ENCODE measurements at places on chromosomes 12 and 14.

DNA sequence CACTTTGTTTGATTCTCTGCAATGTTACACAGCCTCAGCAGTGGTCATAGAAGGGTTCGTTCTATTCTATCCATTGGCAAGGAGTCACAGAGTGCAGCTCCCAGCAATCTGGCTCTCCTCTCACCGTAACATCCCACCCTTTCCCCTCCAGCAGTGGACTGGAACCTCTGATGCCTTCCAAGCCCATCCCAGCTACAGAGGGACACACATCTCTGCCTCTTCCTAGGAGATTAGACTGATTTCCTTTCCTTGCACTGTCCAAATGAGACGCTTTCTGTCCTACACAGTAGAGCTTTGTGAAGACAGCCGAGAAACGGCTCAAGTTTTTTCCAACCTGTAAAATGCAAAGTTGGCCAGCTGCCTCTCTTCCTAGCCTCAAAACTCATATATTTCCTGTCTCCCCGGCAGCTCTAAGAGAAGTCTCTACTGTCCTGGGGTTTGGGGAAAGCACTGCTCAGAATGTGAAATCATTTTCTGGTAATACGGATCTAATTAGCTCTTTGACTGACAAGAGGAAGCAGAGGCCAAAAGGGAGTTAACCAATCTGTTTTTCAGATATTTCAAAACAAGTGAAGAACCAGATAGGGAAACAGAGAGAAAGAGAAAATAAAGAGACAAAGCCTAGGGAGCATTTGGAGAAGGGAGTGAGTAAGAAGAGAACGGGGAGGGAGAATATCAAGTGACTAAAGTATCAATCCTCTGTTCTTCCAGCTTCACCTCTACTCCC, 516 bp downstream of the NINJ2 start:
- no peak for DNase-seq

DNA sequence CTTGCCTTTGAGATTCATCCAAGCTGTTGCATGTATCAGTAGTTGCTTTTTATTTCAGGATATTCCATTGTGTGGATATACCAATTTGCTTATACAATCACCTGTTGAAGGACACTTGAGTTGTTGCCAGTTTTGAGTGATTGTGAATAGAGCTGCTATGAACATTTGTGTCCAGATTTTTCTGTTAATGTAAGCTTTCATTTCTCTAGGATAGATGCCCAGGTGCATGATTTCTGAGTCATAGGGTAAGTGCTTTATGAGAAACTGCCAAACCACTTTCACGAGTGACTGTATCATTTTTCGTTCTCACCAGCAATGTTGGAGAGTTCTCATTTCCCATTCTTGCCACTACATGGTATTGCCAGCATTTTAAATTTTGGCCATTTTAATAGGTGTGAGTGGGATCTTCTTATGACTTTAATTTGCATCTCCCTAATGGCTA, 434.6 kb upstream of the RGS6 start:
- no peak for DNase-seq

GRCh38 chr14:68908803-68909202, 70.3 kb downstream of the ACTN1 start:
- no peak for DNase-seq

- no peak for DNase-seq
Observed at GRCh38 chr14:44963775-44964380, 1.9 kb downstream of the TOGARAM1 start.

GRCh38 chr12:80178846-80179245, 79.5 kb downstream of the OTOGL start:
- no peak for DNase-seq

DNA sequence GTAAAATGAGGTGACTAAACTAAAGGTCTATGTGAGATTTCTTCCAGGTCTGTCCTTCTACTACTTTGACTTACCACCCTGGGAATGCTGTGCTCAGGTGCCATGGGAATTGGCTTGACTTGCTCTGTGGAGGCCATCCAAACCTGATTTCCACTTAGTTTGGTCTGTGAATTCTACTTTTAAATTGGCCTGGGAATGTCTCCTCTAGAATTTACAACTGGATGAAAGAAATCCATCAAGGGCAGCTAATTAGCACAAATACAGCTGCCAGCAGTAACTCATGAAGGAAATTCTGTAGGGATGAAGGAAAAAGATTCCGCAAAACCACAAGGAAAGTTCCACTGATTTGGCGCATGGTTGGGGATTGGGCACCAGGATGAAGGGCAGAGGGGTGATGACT, 31.7 kb upstream of the FRMD6 start:
- DNase-seq = no peak

GRCh38 chr14:39998114-39998513, 565.9 kb upstream of the FBXO33 start:
- DNase-seq = no peak

DNA sequence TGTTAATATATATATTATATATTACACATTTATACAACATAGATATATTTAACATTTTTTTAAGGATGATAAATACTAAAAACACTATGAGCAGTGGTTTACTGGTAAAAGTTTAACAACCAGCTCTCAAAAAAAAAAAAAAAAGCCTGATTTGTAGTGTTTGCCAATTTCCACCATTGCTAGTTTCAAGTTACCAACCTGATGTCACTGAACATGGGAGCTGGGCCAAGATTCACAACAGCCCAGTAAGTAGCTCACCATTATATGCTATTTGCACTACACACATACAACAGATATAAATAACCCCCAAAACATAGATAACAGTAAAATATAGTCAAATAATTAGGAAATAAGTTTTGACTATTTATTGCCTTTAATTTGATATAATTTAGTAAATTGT, 28.9 kb upstream of the TMX1 start:
- no peak for DNase-seq

DNA sequence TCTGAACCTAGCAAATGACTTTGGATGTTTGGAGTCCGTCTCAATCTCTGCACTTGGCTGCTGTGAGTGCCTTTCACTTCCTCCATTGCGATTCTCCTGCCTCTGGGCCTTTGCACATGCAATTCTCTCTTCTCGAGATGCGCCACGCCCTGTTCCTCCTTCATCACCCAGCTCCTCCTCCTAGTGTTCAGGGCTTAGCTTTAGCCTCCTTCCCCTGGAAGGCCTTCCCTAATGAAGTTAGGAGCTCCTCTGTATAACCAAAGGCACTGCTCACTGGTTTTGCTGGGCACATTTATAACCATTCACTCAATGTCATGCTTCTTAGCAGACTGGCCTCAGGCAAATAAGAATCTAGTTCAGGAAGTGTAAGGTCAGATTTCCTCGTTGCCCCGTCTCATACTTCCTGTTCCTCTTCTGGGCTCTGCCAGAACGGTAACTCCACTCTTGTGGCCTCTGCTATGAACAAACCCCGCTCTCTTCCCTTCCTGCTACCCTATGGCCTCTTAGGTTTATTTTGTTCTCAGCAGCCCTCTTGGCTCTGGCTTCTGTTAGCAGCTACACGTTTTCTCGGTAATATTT, 171.4 kb downstream of the CRADD start:
- DNase-seq = no peak

DNA sequence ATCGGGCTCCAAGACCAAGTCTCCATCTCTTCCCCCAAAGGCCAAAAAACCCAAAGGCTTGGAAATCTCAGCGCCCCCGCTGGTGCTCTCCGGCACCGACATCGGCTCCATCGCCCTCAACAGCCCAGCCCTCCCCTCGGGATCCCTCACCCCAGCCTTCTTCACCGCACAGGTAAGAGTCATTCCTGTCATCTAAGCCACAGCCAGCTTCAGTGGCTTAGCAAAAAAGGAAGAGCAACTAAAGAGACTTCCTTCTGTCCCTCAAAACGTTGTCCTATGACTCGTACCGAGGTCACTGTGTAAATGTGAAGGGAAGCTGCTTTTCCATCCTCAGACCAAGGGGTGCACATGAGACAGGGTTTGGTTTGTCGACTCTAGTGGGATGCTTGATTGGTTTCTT, 53.4 kb downstream of the ELK3 start:
- DNase-seq = no peak

DNA sequence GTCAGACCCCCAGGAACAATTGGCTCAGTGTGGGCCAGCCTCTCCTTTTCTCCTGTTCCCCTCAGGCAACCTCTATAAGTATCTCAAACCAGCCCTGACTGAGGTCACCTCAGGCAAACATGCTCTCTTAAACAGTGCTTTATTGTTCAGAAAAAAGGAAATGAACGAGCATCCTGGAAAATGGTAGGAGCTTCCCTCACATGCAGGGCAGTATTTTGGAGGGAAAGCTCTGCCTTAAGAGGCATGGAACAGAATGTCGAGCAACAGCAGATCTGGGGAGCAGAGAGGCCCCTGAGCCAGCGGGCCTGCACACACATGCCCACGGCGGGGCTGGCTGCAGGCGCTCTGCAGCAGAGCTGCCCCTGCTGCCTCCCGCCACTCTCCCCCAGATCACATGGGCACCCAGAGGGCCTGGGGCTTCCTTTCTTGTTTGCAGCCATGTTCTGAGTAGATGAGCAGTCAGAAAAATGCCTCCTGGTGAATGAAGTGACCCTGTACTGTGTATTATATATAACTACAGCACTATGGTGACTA, 42.0 kb downstream of the MOK start:
- DNase-seq = no peak

DNA sequence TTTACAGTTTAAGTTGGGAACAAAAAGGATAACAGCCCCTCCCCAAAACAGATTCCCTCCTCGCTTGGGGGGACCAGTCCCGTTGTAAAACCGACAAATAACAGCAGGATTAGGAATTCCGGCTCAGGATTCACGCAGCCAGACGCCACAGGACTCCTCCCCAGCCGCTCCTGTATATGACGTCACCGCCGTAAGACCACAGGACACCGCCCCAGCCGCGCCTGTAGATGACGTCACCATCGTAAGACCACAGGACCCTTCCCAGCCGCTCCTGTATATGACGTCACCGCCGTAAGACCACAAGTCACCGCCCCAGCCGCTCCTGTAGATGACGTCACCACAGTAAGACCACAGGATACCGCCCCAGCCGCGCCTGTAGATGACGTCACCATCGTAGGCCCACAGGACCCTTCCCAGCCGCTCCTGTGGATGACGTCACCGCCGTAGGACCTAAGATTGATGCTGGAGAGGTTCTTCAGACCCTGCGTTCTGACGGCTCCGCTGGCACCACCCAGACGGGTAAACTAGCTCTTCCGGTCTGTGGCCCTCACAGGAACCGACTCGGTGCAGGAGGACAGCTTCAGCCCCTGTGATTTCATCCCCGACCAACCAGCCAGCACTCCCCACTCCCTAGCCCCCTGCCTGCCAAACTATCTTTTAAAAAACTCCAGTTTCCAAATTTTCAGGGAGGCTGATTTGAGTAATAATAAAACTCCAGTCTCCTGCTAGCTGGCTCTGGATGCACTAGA, 43.9 kb upstream of the FBRSL1 start:
- DNase-seq = no peak

- DNase-seq = no peak
Observed at GRCh38 chr12:113340061-113340460, 5.2 kb upstream of the SLC8B1 start.

DNA sequence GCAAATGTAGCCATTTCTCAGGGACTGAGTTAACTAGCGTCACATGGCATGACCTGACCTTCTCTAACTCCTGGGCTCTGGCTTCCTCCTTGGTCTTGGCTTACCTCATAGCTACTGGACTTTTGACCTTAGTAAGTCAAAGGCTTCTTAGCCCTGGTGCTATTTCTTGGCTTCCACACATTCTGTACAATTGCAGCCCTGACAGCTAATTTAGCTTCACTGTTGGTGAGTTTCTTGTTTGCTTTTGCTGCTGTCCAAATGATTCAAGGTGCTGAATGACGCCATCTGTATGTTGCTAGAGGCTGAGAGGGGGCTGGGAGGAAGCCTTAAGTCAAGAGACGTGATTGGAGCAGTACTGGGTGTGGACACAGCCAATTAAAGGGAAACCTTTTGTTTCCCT, 202.7 kb downstream of the PRKD1 start:
- DNase-seq = no peak

DNA sequence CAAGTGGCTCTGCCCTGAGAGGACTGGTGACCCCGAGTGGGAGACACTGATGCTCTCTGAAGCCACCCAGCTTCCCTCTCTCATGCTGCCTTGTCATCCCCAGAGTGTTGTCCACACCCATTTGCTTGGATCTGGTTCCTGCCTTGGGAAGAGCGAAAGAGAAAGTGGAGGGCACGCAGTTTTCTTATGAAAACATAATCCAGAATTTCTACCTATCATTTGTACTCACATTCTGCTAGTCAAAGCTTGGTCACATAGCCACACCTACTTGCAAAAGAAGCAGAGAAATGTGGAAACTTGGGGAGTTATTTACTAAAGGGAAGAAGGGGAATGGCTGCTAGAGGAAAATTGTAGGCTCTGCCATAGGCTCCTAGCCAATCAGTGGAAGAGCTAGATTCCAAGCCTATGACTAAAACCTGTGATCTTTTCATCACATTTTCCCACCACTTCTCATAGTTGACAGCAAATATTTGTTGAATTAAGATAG, 326.3 kb downstream of the ZFP36L1 start:
- no peak for DNase-seq

GRCh38 chr12:69130064-69130463, 109.3 kb upstream of the CPSF6 start:
- DNase-seq = no peak

GRCh38 chr14:22536853-22537338, 52.1 kb downstream of the DAD1 start:
- no peak for DNase-seq

GRCh38 chr12:7212678-7213077, 23.2 kb downstream of the PEX5 start:
- no peak for DNase-seq

GRCh38 chr14:54147758-54148157, 191.1 kb upstream of the BMP4 start:
- DNase-seq = no peak

DNA sequence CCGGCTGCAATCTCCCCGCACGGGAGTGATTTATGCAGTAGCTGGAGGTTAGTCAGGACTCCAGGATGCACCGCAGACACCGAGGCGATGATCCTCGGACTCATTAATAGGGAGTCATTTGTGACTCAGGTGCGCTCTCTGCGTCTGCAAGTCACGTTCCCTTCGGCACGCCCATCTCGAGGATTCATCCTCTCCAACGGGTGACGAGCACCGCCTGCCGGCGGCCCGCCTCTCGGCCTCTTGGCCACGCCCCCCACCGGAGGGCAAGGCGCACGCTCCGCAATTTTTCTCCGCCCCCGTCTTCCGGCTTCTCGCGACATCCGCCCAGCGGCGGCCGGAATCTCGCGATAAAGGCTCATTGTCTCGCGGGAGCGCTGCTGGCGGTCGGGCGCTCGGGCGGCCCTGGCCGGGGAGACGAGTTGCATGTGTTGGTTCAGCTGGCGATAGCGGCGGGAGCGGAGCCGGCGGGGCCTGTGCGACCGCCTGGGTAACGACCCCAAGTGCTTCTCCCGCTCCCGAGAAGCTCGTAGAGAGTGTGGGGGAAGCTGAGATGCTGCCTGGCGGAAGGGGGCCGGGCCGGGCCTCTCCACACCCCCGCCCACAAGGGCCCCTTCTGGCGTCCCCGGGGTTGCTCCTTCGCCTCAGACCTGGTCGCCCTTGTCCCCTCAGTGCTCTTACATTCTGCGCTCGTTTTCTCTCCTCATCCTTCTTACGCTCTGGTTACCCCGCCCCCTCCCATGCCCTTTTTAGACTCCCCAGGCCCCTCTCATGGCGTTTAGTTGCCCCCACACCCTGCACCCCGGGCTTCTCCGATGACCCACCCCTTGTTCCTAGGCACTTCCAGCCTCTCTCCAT, at the start of gene DENR:
DENR (plus strand) TSS at position 361 of the 855 bp plus-strand sequence. CDS start 878 bp downstream, outside the sequence.
- DNase-seq = peak; percentile 99
